Left kidney (tissue), 8 donors: ENCODE measurements at places on chromosomes 12 and 14. TPM values are rescaled to one million over a fixed set of nuclear protein-coding genes. Genes with fewer than 3 reads are reported as not detected.

The CCDC38 gene
- 1.1 TPM for polyA plus RNA-seq

The TMED8 gene
- 28.8 TPM for polyA plus RNA-seq

The KCNC2 gene
- polyA plus RNA-seq = 0.55 TPM

The SLCO1B1 gene
- polyA plus RNA-seq = not detected

The KLRC4 gene
- polyA plus RNA-seq = not detected

DNA sequence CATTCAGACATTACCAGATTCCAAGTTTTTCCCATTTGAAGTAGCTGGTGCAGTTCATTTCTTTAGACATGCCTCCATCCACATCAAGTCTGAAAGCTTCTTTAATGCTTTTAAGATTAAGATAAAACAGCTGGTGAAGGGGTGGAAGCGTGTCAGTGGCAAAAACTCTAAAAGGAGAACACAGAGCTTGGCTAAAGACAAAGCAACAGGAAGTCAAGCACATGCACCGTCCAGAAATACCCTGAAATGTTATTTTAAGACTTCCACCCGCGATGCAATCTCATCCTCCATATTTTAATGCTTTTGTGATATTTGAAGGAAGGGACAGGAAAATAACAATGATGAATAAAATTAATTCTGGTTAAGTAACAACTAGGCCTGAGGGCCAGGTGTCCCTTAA lies 31.8 kb downstream of the PPM1H start:
- DNase-seq = no peak

DNA sequence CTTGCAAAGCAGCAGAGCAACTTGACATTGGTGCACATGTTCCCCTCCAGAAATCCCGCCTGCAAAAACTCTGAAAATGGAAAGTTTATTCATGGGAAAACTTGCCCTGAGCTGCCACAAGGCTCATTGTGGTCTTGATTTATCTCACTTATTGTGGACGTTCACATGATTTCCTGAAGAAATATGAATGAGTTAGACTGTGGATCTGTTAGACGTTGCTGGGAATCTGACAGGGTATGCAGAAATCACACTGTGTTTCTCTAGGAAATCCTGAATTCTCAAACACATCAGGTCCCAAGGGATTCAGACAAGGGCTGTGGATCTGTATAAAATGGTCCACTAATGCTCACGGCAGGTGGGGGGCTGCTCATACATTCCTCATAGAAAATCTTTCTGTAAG lies 72.2 kb downstream of the EID3 start:
- DNase-seq = no peak

DNA sequence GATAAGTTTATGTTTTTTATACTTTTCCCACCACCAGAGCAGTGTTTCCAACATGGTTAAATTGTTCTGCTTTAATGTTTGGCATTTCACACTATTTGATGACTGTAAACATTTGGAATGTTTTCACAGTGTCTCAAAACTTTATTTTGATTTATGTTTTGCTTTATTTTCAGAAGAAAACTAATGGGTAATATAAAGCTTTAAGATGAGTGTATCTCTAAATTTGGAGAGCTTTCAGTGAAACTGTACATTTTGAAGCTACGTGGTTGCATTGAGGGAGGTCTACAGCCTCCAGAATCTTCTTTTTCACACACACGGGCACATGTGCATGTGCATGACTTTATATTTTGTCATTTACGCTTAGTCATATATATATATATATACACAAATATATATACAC lies 10.7 kb downstream of the BICD1 start:
- no peak for DNase-seq

DNA sequence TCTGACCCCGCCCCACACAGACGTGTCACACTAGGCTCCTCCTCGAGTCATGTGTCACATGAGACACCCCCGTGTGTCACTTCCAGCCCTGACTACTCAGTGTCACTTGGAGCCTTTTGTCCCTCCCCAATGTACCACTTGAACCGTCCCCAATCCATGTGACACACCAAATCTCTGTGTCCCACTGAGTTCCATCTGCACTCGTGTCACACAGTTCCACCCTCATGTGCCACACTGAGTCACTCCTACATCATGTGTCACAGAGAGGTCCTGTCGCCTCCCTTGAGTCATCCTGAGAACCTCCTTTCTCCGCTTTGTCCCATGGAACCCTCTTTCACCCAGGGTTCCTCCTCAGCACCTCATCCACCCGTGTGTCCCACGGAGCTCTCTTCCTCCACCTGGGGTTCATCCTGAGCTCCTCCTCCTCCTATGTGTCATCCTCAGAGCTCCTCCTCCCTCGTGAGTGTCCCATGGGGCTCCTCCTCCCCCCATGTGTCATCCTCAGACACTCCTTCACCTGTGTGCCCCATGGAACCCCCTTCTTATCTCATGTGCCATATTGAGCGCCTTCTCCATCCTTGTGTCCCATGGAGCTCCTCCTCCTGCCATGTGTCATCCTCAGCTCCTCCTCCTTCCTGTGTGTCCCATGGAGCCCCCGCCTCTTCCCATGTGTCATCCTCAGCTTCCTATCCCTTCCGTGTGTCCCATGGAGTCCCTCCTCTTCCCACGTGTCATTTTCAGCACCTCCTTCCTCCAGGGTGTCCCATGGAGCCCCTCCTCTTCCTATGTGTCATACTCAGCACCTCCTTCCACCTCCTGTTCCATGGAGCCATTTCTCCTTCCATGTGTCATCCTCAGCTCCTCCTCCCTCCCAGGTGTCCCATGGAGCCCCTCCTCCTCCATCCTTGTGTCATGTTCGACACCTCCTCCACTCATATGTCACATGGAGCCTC lies 32.0 kb downstream of the RTL1 start:
- no peak for DNase-seq

GRCh38 chr12:3018284-3019004 lies 58.7 kb upstream of the TSPAN9 start:
- DNase-seq = no peak

GRCh38 chr12:20578142-20578541 lies 117.0 kb upstream of the SLCO1C1 start:
- no peak for DNase-seq

DNA sequence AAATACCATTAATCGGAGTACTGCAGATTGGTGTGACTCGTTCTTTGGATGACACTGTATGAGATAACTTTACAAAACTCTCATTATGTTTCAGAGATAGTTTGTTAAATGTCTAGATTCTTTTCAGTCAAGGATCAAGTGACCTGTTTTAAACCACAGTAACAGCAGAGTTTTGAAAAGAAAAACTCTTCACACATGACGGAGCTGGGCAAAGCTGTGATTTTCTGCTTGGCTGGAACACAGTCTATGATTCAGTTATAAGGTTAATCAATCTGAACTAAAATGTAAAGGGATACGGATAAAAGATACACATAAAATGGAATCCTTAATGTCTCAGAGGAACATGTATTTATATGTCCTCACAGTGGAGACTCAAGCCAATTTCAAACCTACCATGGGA lies 573.2 kb downstream of the PRKD1 start:
- no peak for DNase-seq

- DNase-seq = no peak
These were observed 325.5 kb downstream of the RAD51B start for GRCh38 chr14:68145036-68145435.

GRCh38 chr14:78228702-78229327 lies 58.6 kb downstream of the NRXN3 start:
- no peak for DNase-seq

DNA sequence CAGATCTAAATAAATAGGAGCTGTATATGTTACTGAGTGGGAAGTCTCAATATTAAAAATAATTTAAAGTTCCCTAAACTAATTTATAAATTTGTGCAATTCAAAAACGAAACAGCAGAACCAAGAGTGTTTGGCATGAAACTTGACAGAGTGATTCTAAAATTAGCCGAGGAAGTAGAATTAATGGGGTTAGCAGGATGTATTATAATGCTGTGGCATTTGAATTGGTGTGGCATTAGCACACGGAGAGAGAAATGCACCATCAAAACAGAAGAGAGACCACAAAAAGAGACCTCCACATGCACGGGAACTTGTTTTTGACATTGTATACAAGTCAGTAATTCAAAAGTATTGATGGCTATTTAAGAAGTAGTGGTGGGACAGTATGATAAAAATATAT lies 366.0 kb upstream of the RGS6 start:
- DNase-seq = no peak
